ENCODE measurements at places on chromosomes 7 and 10.
A peak's percentile ranks its signal among the peaks of the same experiment; 100 is the strongest.

GRCh38 chr7:35905555-35905954, 104.7 kb downstream of the SEPTIN7 start:
- no peak for DNase-seq

- DNase-seq = no peak
These were observed 31.4 kb downstream of the ZNF438 start for GRCh38 chr10:31000071-31000782.

DNA sequence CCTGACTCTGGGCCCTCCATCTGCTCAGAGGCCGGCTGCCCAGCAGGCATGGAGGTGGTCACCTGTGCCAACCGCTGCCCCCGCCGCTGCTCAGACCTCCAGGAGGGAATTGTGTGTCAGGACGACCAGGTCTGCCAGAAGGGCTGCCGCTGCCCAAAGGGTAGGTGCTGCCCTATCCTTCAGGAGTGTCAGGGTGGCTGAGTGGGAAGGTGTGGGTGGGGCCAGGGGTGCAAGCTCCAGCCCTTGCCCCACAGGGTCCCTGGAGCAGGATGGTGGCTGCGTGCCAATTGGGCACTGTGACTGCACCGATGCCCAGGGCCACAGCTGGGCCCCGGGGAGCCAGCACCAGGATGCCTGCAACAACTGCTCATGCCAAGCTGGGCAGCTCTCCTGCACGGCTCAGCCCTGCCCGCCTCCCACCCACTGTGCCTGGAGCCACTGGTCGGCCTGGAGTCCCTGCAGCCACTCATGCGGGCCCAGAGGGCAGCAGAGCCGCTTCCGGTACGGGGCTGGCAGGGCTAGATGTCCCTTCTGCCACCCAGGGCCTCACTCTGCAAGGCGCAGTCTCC, 17.5 kb upstream of the ZNF862 start:
- no peak for DNase-seq

GRCh38 chr7:116490351-116490750, 9.2 kb upstream of the CAV2 start:
- no peak for DNase-seq

DNA sequence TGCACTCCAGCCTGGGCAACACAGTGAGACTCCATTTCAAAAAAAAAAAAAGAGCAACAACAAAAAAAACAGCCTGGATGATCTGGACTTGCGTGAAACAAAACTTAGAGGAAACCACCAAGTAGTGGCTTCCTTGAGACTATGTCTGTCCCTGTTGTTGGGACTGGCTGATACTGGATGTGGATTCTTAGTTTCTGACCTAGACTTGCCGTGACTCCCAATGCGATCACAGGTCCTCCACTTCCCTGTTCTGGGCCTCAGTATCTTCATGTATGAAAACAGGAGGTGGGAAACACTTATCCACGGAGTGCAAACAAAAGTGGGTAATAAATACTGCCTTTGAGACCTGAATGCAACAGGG, 125.7 kb downstream of the PRPF18 start:
- no peak for DNase-seq

DNA sequence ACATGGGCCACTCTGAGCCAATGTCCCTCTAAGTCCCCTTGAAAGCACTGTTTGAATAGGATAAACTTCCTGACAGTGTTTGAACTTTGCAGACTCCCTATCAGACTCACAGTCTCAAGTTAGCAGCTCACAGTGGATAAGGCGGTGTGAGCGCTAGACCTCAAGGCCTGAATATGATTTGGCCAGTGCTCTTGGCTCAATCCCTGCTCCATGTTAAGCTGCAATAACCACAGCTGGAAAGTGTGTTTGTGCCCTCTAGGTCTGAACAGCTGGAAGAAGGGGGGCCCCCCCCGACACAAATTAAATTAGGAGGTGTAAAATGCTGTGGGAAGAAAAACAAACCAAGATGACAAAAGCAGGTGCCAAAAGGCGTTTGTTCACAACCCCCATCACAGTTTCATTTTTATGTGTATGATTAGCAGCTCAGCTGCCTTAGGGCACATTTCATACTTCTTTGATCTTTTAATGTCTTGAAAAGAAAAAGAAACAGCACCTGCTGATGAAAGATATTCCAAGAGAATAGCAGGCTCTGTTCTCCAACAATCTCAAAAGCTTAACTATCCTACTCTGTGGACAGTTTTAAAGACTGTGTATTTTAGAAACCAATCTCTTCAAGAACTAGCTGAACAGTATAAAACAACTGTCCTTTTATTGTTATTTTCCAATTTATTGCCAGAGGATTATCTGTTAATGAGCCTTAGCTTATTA, 167.6 kb downstream of the SNX13 start:
- DNase-seq = no peak

DNA sequence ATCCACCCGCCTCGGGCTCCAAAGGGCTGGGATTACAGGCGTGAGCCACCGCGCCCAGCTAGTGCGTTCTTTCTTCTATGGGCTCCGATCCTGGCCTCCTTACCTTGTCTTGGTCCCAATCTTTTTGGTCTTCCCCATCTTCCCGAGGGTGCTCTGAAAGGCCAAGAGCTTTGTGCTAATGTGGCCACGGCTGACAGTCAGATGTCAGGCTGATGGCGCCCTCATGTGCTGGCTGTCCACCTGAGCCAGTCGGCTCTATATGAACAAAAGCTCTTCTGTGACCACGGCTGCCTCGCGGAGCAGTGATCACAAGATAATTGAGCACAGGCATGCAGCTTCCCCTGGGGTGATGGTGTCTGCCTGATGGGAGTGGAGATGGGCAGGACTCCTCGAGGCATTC, 11.0 kb upstream of the AHCYL2 start:
- no peak for DNase-seq

- DNase-seq = no peak
These were observed 26.2 kb downstream of the ABLIM1 start for GRCh38 chr10:114631666-114632417.

DNA sequence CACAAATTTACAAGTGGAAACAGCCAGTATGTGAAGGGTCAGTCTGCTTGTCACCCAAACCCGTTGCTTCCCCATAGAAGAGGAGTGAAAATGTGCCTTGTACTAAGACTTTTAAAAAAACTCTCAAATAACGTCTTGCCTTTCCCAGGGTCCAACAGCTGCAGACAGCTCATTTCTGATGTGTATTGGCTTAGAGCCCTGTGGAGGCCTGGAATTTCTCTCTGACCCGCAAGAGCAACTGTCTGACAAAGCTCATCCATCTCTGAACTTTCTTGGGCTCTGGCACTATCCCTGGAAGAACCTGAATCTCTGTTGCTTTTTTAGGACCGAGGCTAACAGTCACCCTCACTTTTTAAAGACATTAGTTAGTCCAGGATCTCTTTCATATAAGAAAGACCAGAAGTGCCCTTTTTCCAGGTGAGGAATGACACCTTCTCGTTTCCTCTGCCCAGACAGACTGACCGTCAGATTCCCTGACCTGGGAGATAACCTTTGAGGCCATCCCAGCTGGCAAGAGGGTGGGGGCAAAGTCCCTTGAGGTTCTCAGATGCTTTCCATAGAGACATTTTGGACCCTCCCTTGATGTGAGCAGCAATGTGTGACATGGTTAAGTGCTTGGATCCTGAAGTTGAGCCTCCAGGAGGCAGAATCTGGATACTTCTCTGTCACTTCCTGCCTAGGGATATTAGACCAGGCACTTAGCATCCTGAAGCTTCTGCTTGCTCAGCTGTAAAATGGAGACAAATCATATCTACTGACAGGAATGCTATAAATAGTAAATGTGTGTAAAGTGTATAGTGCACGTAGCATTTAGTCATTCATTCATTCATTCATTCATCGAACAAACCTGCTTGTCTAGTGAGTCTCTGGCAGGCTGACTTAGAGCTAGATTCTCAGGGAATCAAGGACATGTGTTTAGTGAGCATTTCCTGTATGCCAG, 4.5 kb upstream of the NODAL start:
- DNase-seq = no peak

DNA sequence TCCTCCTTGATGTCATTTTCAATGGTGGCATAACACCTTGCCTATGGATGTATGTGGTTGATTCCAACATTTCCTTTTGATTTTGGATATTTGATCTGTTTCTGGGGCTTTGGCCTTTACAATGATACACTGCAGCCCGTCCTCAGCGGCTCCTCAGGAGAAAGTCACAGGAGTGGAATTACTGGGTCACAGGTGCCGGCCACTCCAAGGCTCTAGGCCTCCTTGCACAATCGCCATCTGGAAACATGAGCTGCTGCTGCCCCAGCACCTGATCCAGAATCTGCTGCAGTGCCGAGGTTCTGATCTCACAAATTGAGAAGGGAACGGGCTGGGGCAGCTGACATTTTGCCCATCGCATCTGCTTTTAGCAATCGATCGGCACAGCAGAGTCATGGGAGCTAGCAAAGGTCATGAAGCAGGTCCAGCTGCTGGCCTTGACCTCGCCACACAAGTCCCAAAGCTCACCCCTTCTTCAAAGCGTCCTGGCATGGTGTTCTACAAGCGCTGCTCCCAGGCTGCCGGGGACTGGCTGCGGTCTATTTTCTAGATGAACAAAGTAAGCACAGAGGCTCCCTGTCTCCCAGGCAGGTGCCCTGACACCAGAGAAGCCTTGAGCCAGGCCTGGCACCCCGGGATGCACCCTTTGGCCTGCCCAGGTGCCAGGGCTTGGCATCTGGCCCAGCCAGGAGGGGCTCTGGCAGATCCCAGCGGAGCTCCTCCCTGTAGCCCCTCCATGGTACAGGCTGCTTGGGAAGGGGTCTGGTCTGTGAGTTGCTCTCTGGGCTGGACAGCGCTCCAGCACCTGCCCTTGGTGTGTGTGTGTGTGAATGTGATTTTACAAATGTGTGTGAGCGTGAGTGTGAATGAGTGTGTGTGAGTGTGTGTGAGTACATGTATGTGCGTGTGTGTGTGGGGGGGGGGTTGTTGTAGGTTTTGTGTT, 201.8 kb downstream of the GLRX3 start:
- no peak for DNase-seq

- no peak for DNase-seq
These were observed 78.0 kb upstream of the PPP2R2D start for GRCh38 chr10:131822692-131823245.

DNA sequence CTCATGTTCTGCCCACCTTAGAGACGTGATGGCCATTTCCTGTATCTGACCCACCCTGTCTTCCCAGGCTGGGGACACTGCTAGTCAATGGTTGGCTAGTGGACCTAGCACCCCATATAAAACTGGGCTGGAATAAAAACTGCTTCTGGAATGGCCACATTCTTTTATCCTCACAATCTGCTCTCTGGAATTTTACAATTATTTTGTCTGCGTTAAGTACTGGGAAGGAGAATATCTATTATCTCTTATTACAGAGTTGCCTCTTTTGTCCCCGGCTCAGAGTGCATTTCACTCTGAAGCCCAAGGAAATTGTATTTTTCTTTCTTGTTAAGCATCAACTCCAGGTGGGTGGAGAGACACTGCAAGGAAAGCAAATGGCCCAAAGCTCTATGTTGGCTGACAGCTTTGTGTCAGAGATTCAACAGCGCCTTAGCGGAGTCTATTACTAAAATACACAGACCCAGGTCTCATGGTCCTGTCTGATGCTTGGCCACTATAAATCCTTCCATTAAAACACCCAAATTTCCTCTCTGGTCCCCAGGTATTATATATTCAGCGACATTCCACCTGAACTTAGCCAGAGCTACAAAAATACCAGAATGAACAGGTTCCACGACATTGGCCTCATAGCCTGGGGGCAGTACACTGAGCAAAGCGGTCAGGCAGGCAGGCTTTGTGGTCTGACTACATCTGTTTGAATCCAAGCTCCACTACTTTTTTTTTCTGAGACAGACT, 121.7 kb downstream of the PRPF18 start:
- DNase-seq = no peak

GRCh38 chr7:95411036-95411435, 14.9 kb upstream of the PON3 start:
- DNase-seq = no peak

GRCh38 chr10:110006358-110007160, 1.2 kb upstream of the ADD3 start:
- peak; percentile 57 for DNase-seq

- DNase-seq = no peak
These were observed 11.4 kb downstream of the FAM241B start for GRCh38 chr10:69641261-69641980.

GRCh38 chr7:80646083-80646865, 7.8 kb downstream of the CD36 start:
- no peak for DNase-seq

GRCh38 chr7:138979226-138979979, 1.8 kb downstream of the KIAA1549 start:
- DNase-seq = no peak

DNA sequence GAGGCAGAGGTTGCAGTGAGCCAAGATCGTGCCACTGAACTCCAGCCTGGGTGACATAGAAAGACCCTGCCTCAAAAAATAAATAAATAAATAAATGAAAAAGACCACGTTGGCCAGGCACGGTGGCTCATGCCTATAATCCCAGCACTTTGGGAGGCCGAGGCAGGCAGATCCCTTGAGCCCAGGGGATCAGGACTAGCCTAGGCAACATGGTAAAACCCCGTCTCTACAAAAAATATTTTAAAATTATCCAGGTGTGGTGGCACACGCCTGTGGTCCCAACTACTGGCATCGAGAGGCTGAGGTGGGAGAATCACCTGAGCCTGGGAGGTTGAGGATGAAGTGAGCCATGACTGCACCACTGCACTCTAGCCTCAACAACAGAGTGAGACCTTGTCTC, 116.7 kb upstream of the PDLIM1 start:
- no peak for DNase-seq

GRCh38 chr10:77686096-77686495, 48.5 kb upstream of the KCNMA1 start:
- no peak for DNase-seq

GRCh38 chr7:96933067-96933645, 72.2 kb upstream of the DLX6 start:
- no peak for DNase-seq

DNA sequence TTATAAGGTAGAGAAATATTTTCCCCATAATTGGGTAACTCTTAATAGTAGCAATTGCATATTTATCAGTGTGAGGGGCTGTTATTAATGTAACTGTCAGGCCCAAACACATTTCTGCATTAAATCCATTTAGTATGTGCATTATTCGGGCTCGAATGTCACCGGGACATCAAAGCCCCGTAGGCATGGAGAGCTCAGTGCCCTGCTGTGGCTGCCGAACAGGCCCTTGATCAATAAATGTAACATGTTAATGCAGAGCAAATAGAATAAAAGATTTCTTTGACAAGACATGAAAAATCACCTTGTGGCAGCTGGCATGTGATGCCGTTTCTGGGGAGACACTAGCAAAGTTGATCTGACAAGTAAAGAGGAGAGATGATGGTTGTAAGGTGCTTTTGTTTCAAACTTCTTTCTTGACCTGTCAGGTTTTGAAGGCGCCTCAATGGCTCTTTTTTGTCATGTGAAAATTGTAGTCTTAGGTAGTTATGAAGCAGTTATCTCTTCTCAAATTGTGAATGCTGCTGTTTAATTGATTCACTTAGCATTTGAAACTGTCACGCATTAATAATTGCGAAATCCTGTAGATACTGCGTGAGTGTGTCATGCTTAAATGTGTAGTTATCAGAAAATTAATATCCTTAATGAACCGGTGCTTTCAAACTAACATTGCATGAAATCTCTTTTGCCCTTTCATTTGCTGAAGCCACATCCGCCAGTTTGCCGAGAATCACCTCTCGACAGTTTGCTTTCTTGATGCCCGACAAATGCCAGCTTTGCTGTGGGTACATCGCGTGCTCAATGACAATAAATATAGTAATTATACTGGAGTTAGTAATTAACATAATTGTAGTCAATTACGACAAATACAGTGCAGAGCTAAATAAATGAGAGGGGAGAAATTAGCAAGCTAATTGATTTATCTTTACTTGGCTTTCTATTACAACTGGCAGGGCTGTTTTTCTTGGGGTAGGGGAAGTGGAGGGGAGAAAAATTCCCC, 19.5 kb downstream of the LRMDA start:
- no peak for DNase-seq

GRCh38 chr7:95863-96260, 96.5 kb upstream of the FAM20C start:
- no peak for DNase-seq

- no peak for DNase-seq
These were observed 260.5 kb upstream of the MKLN1 start for GRCh38 chr7:131067220-131067619.

All from T1000 (cell line).